ENCODE measurements at places on chromosomes 3 and 15.
A peak's percentile ranks its signal among the peaks of the same experiment; 100 is the strongest.

DNA sequence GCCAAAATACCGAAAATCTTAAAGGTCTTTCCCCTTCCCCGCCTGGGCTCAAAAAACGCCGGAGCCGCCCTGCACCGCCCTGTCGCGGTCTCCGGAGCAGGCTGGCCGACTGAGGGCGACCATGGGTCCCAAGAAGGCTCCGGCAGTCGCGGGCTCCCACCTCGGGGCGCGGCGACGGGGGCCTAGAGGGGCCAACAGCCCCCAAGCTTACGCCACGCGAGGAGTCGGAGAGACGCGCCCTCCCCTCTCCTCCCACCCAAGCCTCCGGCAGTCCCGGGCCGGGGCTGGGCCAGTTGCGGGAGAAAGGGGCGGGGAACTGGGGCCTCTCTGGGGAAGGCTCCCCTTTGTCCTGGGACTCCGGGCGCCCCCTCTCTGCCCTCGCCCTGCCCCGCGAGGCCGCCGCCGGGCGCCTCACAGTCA is 69.2 kb downstream of the GOLGA8B start:
- no peak for DNase-seq

DNA sequence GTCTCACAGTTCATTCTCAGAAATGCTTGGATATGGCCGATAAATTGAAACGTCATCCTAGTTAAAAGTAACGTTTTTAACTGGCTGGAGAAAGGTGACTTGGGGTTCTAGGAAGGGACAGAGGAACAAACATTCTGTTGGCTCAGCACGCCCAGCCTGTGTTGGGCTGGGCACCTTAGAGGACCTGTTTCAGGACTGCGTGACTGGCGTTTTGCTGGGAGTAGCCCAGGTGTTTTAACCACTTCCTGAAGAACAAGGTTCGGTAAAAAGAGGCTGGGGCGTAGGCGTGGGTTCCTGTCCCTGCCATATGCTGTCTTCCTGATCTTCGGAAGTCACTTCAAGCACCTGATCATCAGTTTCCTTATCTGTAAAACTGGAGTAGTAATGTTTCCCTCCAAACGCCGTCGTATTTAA is 1.1 kb upstream of the TLNRD1 start:
- no peak for DNase-seq

GRCh38 chr3:128066676-128067075 is 14.4 kb downstream of the SEC61A1 start:
- no peak for DNase-seq

DNA sequence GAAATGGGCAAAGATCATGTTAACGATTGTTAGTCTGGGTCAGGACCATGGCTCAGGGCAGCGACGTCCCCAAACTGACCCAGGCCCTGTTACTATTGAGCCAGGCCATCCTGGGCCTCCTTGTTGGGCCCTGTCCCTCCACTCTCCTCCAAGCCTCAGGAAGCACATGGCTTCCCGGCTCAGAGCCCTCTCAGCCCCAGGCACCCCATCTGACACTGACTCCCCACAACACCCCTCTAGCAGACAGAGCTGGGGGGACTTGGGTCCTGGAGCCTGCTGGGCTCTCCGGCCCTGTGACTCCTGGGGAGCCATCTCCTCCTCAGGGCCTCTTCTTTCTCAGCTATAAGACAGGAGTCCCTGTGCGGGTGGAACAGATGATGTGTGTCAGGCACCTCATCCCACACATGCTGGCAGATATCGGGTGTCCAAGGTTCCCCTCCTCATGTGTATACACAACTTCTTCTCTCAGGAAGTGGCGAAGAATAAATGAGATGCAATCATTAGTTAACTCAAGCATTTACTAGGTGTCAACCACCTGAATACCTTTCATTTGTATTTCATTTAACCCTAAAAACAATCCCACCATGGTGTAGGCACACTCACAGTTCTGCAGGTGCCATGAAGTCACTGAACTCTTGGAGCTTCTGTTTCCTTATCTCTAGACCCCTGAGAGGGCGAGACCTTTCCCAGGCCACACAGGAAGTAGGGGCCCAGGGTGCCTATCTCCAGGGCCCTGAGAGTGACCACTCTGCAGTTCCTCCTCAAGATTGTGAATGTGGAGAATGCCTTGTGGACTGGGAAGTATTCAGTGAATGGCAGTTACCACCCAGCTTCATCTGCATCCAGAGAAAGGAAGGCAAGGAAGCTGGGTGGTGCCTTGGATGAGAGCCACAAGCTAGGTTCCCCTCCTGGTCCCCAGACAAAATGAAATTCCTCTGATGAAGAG is 282.5 kb upstream of the TLE3 start:
- DNase-seq, result no peak

DNA sequence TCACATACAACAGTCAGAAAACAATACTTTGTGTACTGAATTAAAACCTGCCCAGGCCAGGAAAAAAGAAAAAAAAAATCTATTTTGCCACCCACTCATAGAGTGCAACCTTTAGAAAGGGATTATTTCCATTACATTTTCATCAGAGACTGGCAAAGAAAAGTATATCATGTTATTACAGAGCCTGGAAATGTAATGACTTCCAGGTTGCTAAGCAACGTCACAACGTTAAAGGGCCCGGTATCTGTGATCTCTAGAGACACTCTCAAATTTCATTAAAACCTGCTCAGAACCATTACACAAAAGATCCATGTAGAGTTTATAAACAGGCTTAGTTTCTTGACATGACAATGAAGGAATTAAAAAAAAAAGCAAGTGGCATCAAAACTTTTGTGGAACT is 170.5 kb downstream of the CTNNB1 start:
- no peak for DNase-seq

GRCh38 chr15:59674361-59674877 is 14.7 kb downstream of the BNIP2 start:
- no peak for DNase-seq

DNA sequence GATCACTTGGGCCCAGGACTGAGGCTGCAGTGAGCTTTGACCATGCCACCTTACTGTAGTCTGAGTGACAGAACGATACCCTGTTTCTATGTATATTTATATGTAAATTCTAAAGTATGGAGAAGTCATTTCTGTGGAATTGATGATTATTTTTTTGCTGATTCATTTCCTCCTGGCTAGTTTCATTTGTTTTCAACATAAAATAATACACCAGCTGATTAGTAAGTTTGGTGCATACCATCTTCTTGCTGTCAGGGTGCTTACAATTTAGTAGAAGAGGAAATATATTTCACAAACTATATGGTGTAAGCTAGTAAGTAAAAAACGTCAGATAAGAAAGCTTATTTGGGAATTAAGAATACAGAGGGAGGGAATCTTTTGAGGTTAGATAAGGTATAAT is 36.0 kb downstream of the SLC25A26 start:
- DNase-seq, result no peak

- peak; percentile 86 for DNase-seq
Observed at GRCh38 chr3:141486746-141487520, at the start of gene RASA2. RASA2 (plus strand) TSS chr3:141487027; CDS start chr3:141487084, 57 bp downstream.

DNA sequence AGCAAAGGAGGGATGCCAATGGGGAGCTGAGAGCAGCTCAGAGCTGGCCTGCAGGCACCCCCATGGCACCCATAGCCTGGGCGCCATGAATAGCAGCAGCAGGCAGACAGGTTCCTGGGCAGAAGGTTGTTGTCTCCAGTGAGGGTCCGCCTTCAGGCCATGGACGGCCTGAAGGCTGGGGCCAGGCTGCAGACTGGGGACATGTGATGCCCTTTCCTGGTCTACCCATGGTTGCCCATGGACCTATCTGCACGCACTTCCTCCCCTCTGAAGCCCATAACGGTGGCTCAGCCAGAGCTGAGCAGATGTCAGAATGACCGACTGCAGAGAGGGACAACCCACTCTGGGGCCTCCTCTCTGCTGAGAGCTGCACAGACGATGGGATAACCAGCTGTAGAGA is 256.8 kb downstream of the PLOD2 start:
- no peak for DNase-seq

DNA sequence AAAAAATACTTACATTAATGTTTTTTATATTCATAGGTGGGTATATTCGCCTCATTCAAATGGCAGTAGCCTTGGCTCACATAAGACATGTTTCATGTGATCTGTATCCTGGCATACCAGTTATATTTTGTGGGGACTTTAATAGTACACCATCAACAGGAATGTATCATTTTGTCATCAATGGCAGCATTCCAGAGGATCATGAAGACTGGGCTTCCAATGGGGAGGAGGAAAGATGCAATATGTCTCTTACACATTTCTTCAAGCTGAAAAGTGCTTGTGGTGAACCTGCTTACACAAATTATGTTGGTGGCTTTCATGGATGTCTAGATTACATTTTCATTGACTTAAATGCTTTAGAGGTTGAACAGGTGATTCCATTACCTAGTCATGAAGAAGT is 3.5 kb downstream of the PDE12 start:
- DNase-seq, result no peak

DNA sequence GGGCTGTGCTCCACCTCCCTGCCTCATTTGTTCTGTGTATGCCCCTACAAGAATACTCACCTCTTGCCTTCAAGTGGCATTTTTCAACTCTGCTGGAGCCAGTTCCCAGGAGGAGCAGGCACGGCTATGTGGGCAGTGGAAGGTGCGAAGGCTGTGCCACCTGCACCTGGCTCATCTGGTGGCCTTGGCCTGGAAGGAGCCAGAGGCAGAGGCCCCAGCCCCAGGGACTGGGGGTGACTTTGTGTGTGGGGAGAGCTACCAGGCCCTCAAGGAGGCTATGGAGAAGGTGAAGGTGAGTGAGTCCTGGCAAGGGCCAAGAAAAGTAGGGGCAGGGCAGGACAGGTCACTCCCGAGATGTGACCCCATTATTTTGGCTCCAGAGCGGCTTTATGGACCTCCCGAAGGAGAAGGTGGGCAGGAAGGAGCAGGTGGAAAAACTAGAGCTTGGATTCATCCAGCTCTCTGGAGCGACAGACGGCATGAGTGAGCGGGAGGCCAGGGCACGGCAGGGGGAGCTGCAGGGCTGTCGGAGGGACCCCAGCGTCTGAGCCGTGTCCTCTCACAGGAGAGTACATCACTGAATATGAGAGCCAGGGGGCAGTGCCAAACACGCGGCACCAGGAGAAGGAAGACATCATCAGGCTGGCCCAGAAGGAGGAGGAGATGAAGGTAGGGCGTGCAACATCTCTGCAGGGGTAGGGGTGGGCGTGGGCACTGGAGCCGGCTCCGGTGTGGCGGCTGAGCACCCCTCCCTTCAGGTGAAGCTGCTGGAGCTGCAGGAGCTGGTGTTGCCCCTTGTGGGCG is 57.3 kb upstream of the UBE2Q2 start:
- DNase-seq, result peak; percentile 57

DNA sequence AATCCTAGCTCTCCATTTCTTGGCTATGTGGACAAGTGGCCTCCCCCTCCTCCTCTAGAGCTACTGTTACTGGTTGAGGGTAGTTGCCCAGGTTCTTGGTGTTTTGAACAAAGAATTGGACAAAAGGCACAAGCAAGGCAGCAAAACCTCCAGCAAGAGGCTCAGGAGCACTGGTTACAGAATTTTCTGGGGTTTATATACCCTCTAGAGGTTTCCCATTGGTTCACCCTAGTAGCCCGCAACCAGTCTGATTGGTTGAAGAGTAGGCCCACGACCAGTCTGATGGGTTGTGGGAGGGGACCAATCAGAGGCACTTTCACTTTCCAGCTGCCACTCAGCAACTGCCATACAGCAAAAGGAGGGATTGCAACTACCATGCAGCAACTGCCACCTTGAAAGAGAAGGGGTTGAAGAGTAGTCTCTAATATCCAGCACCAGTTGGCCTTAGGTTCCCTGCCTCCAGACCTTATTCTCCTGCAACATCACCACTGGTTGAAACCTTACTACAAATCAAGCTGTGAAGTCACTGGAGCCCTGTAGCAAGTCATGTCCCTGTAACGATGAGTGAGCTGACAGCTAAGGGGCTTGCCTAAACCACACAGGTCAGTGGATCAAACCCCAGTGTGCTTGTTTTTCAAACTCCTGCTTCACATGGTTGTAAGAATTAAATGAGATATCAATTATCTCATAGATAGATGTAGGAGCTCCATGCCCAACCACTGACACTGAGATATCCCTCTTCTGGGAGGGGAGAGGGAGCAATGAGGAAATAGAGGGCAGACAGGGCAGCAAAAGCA is 2.9 kb upstream of the C15orf39 start:
- DNase-seq, result peak; percentile 36

DNA sequence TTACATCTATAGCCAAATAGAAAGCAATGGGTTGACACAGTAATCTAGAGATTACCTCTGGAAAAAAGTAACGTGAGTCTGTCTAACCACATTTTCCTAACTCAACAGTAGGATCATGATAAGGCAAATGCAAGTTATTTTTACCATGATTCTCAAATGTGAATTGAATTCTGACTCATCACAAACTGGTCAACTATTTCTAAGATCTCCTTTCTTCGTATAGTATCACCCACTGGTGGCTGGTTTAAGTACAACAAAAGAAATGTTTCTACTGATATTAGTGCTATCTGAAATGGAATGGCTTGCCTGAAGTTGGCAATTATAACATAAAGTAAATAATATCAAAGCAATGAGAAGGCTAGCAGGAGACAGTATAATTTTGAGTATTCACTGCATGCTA is 102.2 kb downstream of the ABI3BP start:
- no peak for DNase-seq

DNA sequence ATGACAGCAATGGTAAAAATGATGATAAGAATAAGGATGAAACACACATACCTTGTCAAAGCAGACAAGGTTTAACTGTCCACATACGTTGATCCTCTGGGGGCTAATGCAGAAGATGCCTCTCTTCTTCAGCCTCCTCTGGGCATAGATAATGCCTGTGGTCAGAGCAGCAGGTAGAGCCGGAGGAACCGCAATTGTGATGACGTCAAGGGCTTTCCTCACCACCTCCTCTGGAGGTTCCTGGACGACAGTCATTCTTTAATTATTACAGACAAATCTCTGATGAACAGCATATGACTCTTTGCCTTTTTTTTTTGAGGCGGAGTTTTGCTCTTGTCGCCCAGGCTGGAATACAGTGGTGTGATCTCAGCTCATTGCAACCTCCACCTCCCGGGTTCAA is 86.3 kb upstream of the ATP13A5 start:
- DNase-seq, result no peak

- DNase-seq, result no peak
Observed at GRCh38 chr15:78327466-78327865, 12.7 kb upstream of the CRABP1 start.

- no peak for DNase-seq
Observed at GRCh38 chr15:74817370-74817737, 4.7 kb downstream of the LMAN1L start.

GRCh38 chr3:139897759-139898158 is 37.2 kb upstream of the CLSTN2 start:
- DNase-seq, result no peak

- DNase-seq, result no peak
Observed at GRCh38 chr15:83610901-83611685, 42.8 kb upstream of the ADAMTSL3 start.

DNA sequence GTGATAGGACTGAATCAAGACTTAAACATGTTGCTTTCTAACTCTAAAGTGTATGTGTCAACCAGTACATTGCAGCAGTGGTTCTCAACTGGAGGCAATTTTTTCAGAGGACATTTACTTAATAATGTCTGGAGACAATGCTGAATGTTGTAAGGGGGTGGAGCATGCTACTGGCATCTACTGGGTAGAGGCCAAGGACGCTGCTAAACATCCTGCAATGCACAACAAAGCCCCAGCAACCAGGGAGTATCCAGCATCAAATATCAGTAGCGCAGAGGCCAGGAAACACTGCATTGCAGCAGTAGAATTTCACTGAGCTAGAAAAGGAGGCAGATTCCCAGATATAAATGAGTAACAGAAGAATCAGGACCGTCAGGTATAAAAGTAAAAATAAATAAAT is 79.8 kb upstream of the GRM7 start:
- DNase-seq, result no peak
